CD4-positive, alpha-beta T cell (primary cell): ENCODE measurements at places on chromosomes 2 and 18.

- DNase-seq: peak; percentile 33
Observed at GRCh38 chr2:38375696-38376345, 1.3 kb downstream of the ATL2 start.

- DNase-seq: no peak
Observed at GRCh38 chr2:231355508-231356465, 39.7 kb upstream of the B3GNT7 start.

GRCh38 chr2:23661276-23662050 lies 265.5 kb downstream of the ATAD2B start:
- no peak for DNase-seq

DNA sequence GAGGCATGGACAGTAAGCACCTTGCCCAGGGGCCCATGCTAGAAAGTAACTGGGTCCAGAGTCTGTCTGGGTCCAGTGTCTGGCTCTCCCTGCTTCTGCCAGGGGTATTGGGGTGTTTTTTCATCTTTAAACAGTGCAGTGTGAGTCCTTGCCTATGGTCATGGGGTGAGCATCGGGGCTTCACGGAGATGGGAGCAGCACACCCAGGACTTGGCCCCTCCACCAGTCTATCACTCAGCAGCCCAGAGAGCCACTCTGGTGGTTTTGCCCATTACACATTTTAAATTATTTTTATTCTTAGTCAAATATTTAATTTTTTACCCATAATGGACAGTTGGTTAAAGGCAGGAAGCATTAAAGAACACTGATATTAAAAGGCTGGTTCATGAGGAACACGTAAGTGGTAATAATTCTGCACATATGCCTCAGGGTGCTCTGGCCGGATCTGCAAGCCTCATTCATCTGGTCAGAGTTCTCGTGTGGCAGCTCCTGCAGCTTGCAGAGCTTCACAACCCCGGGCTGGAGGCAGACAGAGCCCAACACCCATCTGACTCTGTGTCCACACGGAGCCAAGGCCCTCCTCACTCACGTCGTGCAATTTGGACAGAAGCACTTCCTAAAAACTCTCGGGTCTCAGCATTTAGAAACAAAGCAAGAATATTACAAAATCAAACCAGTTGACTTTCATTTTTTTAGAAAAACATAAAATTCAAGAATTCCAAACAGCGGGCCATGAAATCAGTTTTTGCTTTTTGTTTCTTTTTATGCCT lies 204.1 kb downstream of the CTIF start:
- DNase-seq: no peak

GRCh38 chr2:166127217-166128155 lies at the start of gene SCN1A:
TSS of gene SCN1A (minus strand) at chr2:166128020. CDS start at chr2:166073621, 54,399 bp downstream.
- DNase-seq: no peak

- DNase-seq: no peak
Observed at GRCh38 chr2:108591163-108591562, 56.9 kb downstream of the LIMS1 start.

DNA sequence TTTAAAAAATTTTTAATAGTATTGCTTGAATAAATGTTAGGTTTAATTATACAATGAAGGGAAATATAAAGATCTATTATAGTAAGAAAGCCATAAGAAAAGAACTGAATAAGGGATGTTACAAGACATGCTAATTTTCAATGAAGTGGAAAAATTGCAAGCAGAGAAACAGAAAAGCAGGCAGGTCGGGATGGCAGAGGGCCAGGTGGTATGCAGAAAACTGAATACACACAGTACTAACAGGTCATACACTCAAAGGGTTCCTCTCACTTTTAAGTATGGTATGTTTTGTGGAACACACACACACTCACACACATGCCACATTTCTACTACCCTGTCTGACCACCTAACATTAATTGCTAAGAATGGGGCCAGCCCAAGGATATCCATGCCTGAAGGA lies 76.7 kb upstream of the DTNA start:
- DNase-seq: no peak
